CD4-positive, alpha-beta T cell treated with Interleukin-1 beta for 1 hour (primary cell): ENCODE measurements at places on chromosomes 16 and 17.

DNA sequence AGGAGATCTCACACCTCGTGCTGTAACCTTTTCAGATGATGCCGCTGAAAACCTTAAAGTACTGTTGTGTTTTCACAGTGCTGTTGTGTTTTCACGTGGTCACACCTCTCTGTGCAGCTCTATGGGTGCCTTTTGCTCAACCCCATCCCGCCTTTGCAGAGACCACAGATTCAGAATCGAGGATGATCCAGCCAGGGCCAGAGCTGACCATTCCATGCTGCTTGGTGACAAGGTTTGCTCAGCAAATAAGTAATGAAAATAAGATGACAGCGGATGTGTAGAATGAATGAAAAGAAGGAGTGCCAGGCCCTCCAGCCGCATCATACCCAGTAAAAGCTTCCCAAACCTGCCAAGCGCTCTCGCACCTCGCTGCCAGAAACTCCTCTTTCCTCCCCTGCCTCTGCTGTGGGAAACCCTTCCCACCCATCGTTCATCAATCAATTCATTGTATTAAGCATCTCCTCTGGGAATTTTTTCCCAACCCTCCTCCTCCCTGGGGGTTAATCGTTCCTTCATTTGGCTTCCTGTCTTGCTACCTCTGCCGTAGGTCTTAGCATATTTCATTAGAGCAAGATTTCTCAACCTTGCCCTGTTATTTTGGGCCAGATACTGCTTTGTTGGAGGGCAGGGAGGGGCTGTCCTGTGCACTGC, 93.4 kb upstream of the CRHR1 start:
- DNase-seq, result no peak

GRCh38 chr16:55055262-55055661, 124.6 kb downstream of the IRX5 start:
- DNase-seq, result no peak

GRCh38 chr16:81265658-81266451, 27.4 kb downstream of the BCO1 start:
- DNase-seq, result no peak

- DNase-seq, result no peak
Observed at GRCh38 chr17:62587554-62587953, 39.9 kb upstream of the MRC2 start.

DNA sequence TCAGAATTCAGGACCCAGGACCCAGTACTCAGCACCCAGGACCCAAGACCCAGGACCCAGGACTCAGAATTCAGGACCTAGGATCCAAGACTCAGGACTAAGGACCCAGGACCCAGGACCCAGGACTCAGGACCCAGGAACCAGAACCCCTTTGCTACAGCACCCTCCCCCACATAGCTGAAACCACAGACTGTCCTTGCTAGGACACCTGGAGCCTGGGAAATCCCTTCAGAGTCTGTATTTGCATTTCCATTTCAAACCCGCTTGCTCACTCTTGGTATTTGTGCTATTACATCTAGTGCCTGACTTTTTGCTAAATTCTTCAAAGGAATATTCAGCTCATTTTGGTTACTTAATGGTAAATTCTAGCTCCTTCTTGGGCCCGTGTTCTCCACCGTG, 275.8 kb upstream of the MAF start:
- no peak for DNase-seq
